Mesenchymal stem cell (in vitro differentiated cells and primary cell): ENCODE measurements at places on chromosomes 3 and 15.

DNA sequence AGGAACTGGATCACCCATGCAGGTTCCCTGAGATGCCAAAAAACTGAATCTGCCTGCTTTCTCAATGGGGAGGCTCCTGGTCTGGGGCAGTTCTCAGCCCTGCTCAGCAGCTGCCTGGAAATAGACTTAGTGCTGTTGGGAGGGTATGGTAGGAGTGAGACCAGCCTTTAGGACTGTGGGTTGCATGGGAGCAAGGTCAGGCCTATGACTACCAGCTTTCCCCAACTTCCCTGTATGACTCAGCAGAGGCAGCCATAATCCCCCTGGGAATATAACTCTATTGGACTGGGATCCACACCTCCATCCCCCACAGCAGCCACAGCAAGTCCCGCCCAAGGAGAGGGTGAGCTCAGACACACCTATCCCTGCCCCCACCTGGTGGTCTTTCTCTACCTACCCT lies 87.0 kb downstream of the CFAP44 start:
- H3K4me1 ChIP-seq = no peaks in the 10 kb centered on the region
- H3K27ac ChIP-seq = no peak overlapping the region
- no peaks in the 10 kb centered on the region for H3K36me3 ChIP-seq
- H3K4me3 ChIP-seq = no peak overlapping the region
- H3K27me3 ChIP-seq = no peaks in the 10 kb centered on the region

DNA sequence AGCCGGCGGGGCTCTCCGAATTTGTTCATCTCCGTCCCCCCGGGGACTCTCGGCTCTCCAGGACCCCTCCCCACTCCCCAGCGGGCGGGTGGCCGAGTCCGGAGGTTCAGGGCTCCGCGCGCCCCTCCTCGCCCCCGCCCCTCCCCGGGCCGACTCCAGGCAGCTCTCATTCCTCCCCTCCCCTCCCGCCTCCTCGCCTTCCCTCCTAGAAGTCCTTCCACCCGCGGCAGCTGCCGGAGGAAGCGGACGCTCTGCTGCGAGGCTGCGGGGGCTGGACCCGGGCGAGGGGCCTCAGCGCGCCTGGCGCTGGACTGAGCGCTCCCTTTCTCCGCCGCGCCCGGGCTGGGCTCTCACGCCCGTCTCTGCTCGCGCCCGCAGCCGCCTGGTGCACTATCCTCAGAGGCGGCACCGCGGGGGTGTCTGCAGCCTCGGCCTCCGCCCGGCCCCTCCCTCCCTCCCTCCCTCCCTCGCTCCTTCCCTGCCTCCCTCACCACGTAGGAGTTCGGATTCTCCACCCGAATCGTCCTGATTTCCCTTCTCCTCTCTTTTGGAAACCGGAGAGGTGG lies at the start of gene ROBO2:
Gene ROBO2 (plus strand): TSS at position 494 of the 566 bp plus-strand sequence. CDS start 687 bp downstream, outside the sequence.
- no peaks in the 10 kb centered on the region for H3K36me3 ChIP-seq
- H3K27ac ChIP-seq = no peak within 1 kb of the TSS
- peaks cover 49% of the 10 kb centered on the region for H3K27me3 ChIP-seq
- H3K4me3 ChIP-seq = peak within 1 kb of the TSS; percentile 67

- H3K4me1 ChIP-seq = peaks cover 7% of the 10 kb centered on the region
- H3K27me3 ChIP-seq = no peaks in the 10 kb centered on the region
- no peak overlapping the region for H3K27ac ChIP-seq
These were observed 4.5 kb downstream of the NDUFB5 start for GRCh38 chr3:179608931-179609720.

- H3K36me3 ChIP-seq = no peaks in the 10 kb centered on the region
- H3K27me3 ChIP-seq = peaks cover 37% of the 10 kb centered on the region
- DNase-seq = no peak
These were observed 1.9 kb downstream of the GNAT1 start for GRCh38 chr3:50193286-50193685.

- H3K4me3 ChIP-seq = no peak overlapping the region
- H3K27me3 ChIP-seq = peaks cover 79% of the 10 kb centered on the region
- H3K4me1 ChIP-seq = peaks cover 11% of the 10 kb centered on the region
- H3K27ac ChIP-seq = no peak overlapping the region
These were observed 69.6 kb downstream of the SEMA5B start for GRCh38 chr3:122957707-122958689.

- no peak overlapping the region for H3K27ac ChIP-seq
- no peak for DNase-seq
- H3K4me3 ChIP-seq = no peak overlapping the region
- H3K27me3 ChIP-seq = no peaks in the 10 kb centered on the region
- no peaks in the 10 kb centered on the region for H3K4me1 ChIP-seq
These were observed 216.5 kb downstream of the BBX start for GRCh38 chr3:107739227-107739626.

GRCh38 chr3:127092776-127093175 lies 100.2 kb upstream of the PRR23E start:
- H3K27me3 ChIP-seq = peaks cover 54% of the 10 kb centered on the region
- no peaks in the 10 kb centered on the region for H3K36me3 ChIP-seq
- DNase-seq = no peak
